ENCODE measurements at places on chromosomes 5 and 9. TPM values are rescaled to one million over a fixed set of nuclear protein-coding genes. Genes with fewer than 3 reads are reported as not detected.

DNA sequence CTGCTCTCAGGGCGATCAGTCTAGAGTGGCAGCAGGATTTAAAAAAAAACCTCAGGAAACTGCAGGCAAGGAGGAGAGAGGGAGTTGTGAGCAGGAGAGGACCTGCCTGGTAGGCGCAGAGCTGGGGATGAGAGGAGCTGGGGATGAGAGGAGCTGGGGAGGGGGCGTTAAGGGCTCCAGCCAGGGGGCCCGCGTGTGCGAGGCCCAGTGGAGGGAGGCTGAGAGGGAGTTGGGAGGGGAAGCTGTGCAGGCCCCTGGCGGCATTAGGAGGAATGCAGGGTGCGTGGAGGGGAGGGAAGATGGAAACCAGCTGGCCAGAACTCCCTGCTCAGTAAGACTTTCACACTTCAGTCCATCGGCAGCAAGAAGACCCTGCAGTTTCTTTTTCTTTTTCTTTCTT, 45.2 kb upstream of the HMCN2 start:
- DNase-seq = no peak

Gene PHYHD1
- total RNA-seq = not detected

DNA sequence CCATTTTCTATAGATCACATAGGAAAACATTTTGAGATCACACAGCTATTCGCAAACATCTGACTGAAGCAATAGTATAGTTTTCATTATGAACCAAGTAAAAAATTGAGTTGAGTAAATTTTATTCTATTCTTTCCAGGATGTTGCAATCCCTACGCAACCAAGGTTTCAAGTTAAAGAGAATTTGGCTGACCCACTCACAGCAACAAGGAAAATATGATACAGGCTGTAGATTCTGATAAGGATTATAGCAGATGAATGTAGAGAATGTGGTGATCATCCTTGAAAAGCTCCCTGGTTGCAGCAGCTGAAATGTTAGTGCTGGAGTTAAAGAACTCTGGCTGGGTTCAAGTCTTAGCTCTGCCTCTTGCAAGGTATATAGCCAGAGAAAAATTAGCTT, 4.7 kb downstream of the ABCA1 start:
- no peak for DNase-seq

DNA sequence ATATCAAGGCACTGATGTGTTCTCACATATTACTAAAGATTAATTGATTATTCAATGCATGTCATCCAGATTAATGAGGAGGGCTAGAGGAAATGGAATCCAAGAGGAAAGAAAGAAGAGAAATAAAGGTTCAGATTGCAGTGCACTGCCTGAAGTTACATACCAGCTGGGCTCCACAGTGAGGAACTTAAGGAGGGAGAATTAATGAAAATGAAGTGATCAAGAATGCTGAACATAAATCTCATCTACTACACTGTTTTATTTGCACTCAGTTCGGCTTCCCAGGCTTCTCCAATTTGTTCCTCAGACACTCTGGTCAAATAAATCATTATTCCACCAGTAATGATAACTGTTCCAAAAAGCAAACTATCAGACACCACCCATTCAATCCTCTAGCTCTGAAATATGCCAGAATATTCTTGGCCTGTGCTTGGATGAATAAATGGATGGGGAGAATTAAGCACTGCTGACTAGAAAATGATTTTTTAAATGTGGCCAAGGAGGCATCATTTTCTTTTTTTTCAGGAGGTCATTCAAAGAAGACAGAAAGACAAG, 88.6 kb upstream of the FBN2 start:
- no peak for DNase-seq

GRCh38 chr9:109776391-109776790, 3.6 kb upstream of the PALM2AKAP2 start:
- DNase-seq = no peak

Data from SJSA1 (cell line).